ENCODE measurements at places on chromosomes 7 and 10.
A peak's percentile ranks its signal among the peaks of the same experiment; 100 is the strongest.

- DNase-seq, result no peak
Measured at GRCh38 chr7:116777651-116778281, 84.6 kb upstream of the CAPZA2 start.

DNA sequence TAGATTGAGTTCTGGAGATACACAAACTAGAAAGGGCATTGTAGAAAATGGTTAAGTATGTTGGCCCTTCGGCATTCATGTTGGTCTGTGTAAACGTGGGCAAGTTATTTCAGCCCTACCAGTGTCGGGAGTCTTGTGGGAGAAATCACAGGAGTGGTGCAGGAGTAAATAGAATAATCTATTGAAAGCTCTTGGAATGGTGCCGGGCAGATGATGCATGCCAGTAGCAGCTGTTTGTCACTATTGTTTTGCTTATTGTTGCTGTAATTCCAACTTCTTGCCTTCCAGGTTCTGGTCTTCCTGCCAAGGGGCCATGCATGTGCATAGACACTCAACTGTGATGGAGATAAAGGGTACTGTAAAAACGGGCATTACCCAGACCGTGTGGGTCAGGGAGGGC lies 259.4 kb downstream of the CAMK1D start:
- DNase-seq, result no peak

DNA sequence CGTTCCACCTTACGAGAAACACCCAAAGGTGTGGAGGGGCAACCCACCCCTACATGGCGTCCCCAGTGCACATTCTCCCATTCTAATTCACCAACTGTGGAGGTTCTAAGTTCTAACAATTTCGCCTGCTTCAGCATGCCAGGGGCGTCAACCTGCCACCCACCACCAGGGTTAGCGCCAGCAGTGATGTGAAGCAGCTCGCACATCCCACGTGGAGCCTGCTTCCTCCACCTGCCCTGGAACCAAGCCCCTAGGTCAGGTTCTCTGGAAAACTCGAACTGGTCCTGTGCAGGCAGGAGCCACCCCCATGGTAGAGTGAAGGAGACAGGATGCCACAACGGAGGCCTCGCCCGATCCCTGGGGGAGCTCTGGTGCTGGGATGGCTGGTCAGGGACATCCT lies 33.3 kb upstream of the FXYD4 start:
- no peak for DNase-seq

DNA sequence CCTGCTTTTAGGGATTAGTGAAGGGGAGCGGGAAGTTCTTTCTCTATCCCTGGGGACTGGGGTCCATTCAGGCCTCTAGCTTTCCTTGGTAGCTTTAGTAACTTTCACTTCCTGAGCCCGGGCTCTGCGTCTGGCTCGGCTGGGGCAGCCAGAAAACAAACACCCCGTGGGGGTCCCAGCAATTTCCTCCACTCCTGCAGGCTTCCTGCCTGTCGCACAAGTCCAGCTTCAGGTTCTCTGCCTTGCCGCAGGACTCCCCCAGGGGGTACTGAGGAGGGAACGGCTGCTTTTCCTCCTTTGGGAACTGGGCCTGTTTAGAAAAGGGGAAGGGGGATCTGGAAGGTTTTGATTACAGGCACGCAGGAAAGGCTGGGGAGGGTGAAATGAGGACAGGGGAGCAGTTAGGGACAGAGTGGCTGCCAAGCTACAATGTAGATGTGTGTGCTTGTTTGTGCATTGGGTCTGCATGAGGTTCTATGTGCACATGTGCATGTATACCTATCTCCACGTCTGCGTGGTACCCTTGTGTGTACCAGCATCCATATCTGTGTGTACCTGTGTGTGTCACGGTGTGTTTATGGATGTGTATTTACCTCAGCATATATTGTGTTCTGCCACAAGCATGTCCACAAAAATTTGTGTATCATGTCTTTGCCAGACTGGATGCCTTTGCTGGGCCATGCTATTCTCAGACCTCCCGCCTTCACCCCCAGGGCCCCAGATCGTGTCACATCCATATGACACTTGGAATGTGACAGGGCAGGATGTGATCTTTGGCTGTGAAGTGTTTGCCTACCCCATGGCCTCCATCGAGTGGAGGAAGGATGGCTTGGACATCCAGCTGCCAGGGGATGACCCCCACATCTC lies 2.0 kb downstream of the KAZALD1 start:
- no peak for DNase-seq

- no peak for DNase-seq
Measured at GRCh38 chr7:142380069-142380468, 122.2 kb upstream of the PRSS58 start.

- no peak for DNase-seq
Measured at GRCh38 chr10:71607082-71607443, 112.5 kb downstream of the C10orf105 start.

- no peak for DNase-seq
Measured at GRCh38 chr10:98646998-98647917, 200.5 kb upstream of the HPS1 start.

GRCh38 chr7:24573554-24574338 lies 494 bp downstream of the PALS2 start:
- peak; percentile 21 for DNase-seq

DNA sequence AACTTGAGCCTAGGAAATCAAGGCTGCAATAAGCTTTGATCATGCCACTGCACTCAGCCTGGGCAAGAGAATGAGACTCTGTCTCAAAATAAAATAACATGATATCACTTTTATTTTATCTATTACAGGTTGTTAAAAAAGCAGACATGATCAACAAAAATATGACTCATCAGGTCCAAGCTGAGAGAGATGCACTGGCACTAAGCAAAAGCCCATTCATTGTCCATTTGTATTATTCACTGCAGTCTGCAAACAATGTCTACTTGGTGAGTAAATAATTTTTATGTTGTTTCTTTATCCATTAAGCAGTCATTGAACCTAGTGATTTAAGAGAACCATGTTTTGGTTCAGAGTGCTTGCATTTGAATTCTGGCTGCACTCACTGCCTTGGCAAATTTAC lies 3.3 kb downstream of the MASTL start:
- no peak for DNase-seq

- no peak for DNase-seq
Measured at GRCh38 chr7:75818472-75818871, 4.9 kb upstream of the CCL24 start.

DNA sequence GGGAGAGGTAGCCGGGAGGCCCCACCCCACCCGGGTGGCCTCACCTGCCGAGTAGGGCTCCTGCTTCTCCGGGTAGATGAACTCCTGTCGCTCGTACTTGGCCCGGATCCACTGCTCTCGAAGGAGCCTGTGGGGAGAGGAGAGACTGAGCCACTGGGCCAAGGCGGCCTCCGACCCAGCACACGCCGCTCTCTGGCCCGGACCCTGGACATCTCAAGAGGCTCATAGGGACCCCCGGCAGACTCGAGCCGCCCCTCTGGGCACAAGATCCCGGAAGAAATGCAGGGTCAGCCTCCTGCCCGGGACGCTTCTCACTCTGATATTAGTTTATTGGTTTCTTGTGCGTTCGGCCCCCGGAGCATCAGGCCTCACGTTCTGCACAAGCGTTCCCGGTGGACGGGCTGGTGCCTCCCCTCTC lies 34.5 kb downstream of the ADAP1 start:
- DNase-seq, result no peak

DNA sequence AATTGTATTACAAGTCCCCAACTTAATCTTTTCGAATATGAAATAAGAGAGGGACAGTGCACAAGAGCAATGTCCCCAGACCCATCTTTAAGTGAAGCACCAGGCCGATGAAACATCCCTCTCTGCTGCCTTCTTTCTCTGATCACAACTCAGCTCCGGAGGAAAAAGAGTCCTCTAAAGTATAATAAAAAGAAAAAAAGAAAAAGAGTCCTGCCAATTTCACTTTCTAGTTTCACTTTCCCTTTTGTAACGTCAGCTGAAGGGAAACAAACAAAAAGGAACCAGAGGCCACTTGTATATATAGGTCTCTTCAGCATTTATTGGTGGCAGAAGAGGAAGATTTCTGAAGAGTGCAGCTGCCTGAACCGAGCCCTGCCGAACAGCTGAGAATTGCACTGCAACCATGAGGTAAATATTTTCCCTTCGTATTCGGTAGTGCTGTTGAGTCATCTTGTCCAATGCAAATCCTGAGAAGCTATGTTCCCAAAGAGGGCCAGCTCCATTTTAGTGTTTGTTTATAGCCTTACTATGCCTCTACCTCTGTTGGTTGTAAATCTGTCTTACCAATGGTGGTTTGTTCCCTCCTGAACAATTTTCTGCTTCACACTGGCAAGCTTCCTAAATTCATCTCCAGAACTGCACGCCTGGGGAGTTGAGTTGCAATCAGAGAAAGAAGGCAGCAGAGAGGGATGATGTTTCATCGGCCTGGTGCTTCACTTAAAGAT lies at the start of gene IFIT2:
Gene IFIT2, plus strand, starts transcription at position 326 of the 725 bp plus-strand sequence. Its CDS starts 78 bp downstream, at position 404.
- DNase-seq, result no peak
